Activated CD4-positive, alpha-beta T cell treated with anti-CD3 and anti-CD28 coated beads, Interleukin-2, amount 50 U/mL, for 1 hour (primary cell): ENCODE measurements at places on chromosomes 1 and 21.
A peak's percentile ranks its signal among the peaks of the same experiment; 100 is the strongest.

DNA sequence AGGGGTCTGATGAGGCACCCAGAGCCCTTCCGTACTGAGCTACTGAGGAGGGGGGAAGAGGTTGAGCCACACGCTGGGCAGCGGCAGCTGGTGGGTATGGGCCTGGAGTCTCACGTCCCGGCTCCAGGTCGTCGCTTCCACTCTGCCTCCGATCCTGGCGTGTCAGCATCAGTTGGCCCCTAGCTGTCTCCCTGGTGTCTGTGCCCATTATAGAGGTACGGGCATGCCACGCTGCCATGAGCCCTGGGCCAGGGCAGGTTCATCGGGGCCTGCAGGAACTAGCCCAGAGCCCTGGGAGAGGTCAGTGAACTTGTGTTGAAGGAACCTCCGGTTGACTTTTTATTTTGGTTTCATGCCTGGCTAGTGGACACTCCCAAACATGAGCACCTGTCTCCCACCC is 18.2 kb downstream of the COQ8A start:
- no peak for DNase-seq

GRCh38 chr1:53088616-53089300 is 26.7 kb downstream of the PODN start:
- DNase-seq = no peak

- DNase-seq = no peak
Measured at GRCh38 chr1:162753998-162754585, 36.4 kb upstream of the HSD17B7 start.

GRCh38 chr1:204454476-204454875 is 40.1 kb downstream of the PIK3C2B start:
- no peak for DNase-seq

DNA sequence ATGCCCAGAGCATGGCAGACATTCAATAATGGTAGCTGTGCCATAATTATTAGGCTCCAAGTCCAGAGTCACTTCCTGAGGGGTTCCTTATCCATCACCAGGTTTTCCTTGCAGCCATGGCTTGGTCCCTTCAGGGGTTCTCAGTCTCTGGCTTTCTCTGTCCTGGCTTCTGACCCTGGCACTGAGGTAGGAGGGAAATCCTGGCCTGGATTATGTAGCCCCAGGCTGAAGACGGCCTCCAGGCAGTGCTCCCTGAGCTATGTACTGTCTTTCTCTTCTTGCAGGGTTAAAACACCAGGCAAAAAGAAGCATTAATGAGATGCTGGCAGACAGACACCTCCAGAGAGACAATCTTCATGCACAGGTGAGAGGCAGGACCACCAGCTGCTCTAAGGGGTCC is 9.5 kb upstream of the PADI3 start:
- DNase-seq = no peak

DNA sequence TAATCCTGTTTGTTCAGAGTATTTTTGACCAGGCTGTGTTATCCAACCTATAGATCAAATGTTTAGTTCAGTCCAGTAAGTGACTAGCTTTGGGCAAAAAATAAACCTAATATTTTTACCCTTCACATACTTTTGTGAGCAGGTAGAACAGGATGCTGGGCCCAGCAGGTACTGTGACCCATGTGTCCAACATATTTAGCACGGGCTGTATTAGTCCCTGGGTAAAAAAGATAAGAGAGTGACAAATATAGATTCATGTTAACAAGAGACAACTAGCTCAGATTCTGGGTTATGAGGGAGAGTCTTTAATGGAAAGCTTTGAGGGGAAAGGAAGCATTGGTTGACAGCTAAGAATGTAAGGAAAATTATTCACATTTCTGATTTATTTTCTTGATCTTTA is 43.1 kb downstream of the OLFM3 start:
- DNase-seq = no peak

GRCh38 chr1:10973552-10973951 is 38.9 kb upstream of the TARDBP start:
- DNase-seq = no peak

DNA sequence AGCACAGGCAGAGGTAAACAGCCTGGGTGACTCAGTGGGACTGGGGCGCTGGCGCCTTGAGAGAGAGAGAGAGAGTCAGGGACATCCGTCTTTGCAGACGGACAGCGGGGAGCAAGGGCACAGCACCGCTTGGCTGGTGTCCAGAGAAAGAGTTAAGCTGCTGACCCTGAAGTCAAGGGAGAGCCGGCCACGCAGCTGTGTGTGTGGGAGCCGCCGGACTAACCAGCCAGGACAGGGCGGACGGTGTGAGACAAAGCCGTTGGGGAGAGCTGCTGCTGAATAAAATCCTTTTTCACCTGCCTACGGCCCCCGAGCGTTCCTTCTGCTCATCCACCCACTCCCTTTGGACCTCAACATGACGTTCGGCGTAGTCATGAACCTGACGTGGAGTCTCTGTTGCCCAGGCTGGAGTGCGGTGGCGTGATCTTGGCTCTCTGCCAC is 14.5 kb downstream of the CFAP74 start:
- DNase-seq = no peak

- no peak for DNase-seq
Measured at GRCh38 chr21:42338729-42339715, 11.8 kb downstream of the TFF2 start.

DNA sequence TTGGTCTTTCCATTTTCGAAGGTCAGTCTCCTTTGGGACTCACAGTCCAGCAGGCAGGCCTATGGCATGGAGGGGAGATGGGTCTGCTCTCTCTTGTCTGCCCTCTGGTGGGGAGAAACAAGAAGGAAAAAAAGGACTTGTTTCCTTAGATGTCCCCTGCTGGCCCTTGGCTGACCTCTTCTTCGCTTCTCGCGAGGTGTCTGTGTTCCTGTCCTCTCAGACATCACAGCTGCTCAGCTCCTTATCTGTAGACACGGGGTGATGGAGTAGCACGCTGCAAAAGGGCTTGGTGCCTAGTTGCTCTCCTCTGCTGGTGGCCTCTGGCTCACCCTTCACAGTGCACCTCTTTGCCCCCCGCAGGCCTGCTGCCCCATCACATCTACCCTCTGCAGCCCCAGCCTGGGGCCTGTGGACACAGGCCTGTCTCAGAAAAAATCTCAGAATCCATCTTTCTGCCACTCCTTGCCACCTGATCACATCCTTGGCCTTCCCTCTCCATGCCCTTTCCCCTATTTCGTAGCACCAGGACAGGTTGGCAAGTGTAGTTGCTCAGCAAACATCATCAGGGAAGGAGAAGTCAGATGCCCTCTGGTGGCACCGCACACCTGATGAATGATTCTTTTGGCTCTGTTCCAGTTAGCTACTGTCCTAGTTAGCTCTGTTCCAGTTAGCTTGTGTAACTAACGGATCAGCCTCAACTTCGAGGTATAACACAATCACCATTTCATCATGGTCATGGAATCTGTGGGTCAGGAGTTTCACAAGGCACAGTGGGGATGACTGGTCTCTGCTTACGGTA is 18.7 kb upstream of the AK2 start:
- DNase-seq = peak; percentile 14

GRCh38 chr1:156295391-156295947 is at the start of gene GLMP:
TSS of gene GLMP (minus strand) at chr1:156295679. CDS start at chr1:156295645, 34 bp downstream.
- DNase-seq = peak; percentile 51

DNA sequence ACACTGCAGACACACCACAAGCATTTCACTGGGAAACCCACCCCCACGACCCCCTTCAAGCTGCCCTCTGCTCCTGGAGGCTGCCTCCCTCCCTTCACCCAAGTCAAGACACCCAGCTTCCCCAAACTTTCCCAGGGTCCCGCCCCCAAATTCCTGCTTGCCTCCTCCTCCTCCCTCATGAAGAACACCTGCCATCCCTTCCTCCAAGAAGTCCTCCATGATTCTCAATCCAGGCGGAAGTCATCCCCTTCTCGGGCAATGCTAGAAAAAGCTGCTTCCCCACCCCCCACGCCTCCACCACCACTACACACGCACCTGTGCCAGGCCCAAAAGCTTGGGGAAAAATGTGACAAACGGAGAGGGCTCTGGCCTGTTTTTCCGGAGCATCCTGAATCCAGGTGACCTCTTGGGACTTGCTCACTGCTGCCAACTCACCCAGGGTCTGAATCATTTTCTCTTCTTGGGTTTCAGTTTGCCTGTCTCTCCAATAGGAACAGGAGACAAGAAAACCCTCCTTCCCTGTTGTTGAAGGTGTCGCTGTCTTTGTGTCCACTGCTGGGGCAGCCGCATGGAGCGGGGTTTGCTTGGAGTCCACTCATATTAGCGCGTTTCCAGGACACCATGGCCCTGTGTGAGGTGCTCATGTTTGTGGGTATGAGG is 101.0 kb upstream of the CASZ1 start:
- DNase-seq = no peak

DNA sequence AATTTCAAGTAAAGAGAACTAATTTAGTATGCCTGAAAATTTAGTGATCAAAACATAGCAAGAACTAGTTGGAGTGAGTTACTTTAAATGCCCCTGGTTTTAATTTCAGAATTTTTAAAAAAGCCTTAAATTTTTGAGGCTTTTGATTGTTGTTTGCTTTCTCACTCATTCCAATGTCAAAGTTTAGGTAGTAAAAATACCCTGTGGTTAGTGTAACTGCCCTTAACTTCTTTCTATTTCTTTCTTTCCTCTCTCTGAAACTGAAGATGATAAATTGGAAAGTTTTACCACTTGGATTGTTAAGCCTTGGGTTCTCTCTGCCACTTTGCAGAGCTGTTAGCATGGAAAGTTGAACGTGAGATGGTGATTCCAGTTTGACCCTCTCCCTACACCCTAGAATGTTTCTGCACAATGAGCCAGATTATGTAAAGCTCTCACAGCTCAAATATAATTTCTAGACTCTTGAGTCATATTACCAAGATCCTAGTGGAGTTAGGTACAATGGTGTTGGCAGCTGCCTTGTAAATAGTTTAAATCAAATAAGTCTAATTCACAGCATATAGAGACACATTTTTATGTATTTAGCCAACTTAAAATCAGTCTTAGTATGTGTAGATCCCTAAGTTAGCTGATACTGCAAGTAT is 192.4 kb upstream of the SGIP1 start:
- DNase-seq = no peak

DNA sequence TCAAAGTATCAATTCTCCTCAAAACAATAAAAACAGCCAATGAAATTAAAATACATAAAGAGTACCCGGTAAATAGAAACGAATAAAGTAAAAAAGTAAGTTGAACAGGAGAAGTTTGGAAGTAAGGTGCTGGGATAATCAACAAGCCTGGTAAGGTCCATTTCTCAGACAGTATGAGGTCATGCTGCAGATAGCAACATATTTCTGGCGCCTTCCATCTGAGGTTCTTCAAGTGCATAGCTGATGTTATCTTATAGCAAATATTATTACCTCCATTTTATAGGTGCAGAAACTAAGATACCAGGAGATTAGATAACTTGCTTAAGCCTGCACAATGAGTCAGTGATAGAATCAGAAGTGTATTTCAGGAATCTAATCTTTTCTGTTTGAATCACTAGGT is 23.7 kb upstream of the CEP350 start:
- DNase-seq = no peak

DNA sequence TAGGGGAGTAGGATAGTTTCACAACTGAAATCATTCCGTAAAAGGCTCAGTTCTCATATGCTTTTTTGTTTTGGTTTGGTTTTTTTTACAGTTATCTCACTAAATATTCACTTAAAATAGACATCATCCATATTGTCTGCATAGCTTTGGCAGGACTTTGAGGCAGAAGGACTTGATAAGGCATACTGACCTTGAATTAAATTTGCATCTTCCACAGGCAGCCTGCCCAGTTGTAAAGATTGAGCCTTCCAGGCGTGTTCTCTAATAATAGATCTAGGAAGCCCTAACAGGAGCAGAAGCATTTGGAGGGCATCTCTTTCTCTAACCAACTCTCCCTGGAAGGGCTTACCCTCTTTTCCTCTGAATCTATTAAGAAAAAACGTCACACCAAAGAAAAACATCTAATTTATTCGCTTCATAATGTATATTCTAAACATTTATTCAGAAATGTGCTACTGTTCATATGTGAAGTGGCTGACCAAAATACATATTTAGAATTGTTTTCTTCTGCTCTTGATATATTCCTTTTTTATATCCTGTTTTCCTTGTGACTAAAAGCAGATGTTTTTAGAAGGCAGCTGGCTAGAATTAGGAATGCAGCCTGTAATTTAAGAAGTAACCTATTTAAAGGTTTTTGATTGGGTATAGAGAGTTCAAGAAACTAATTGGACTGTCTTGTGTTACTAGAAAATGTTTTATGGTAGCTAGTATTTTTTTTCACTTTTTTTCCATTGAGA is 20.2 kb downstream of the DESI2 start:
- no peak for DNase-seq

DNA sequence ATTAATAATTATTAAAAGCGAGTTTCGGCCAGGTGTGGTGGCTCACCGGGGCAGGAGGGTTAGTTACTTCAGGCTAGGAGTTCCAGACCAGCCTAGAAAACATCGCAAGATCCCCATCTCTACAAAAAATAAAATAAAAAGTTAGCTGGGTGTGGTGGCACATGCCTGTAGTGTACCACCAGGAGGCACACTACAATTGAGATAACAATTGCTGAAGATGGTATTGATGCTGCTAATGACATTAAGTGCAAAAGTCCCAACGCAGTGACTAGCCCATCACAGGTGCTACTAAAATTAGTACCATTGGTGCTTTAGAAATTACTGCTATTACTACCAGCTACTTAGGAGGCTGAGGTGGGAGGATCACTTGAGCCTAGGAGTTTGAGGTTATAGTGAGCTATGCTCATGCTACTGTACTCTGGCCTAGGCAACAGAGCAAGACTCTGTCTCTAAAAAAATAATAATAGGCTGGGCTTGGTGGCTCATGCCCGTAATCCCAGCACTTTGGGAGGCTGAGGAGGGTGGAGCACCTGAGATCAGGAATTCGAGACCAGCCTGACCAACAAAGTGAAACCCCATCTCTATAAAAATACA is 156.6 kb downstream of the GREM2 start:
- no peak for DNase-seq

- DNase-seq = no peak
Measured at GRCh38 chr21:33374080-33374449, 29.1 kb upstream of the IFNGR2 start.

GRCh38 chr21:26032263-26032662 is 138.3 kb downstream of the APP start:
- DNase-seq = no peak

DNA sequence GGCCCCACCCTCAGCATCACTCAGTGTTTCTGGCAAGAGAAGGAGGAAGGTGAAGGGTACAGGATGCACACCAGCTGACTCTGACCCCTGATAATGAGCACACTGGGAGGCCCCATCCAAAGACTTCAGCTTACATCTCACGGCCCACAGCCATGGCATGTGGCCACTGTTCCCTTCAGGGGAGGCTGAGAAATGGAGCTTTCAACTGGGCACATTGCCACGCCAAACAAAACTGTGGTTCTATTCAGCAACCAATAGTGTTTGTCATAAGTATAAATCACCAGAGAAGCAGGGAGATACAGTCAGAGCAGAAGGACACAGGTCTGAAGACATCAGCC is 12.7 kb upstream of the TRAF3IP3 start:
- DNase-seq = no peak

- DNase-seq = no peak
Measured at GRCh38 chr1:244454412-244454811, 2.7 kb upstream of the ADSS2 start.

GRCh38 chr1:6009120-6010040 is 17.2 kb upstream of the NPHP4 start:
- no peak for DNase-seq

- DNase-seq = no peak
Measured at GRCh38 chr21:43602266-43603232, 56.7 kb downstream of the HSF2BP start.

- no peak for DNase-seq
Measured at GRCh38 chr1:115329965-115330364, 8.1 kb downstream of the NGF start.
